ENCODE measurements at places on chromosomes 13 and 19.

DNA sequence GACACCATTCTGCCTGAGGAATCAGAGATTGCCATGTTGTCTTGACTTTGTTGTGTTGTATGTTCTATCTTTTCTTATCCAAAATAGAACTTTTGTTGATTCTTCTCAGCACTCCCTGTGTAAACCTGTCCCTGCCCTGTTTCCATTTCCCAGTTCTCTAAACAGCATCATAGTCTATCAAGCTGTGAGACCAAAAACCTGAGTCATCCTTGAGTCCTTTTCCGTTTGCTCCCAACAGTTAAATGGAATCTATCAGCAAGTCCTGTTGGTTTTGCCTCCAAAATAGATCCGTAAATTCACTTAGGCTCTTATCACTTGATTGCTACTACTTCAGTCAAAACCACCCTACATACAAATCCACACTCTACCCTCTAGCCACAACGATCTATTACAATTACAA, 667.1 kb downstream of the PCDH9 start:
- DNase-seq: no peak

DNA sequence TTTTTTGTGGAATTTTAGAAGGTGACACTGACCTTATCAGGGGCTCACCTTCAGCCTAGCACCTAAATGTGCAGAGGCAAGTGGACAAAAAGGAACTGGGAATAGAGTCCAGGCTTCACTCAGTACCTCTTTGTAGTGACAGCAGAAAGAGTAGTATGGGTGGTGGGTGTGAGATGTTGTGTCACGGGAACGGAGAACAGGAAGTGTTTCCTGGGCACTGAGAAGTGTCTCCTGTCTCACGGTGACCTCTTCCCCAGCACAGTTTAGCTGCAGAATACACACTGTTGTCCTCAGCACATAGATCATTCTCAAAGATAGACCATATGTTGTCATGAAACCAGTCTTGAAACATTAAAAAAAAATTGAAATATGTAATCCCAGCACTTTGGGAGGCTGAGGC, 17.5 kb upstream of the LGALS14 start:
- no peak for DNase-seq

DNA sequence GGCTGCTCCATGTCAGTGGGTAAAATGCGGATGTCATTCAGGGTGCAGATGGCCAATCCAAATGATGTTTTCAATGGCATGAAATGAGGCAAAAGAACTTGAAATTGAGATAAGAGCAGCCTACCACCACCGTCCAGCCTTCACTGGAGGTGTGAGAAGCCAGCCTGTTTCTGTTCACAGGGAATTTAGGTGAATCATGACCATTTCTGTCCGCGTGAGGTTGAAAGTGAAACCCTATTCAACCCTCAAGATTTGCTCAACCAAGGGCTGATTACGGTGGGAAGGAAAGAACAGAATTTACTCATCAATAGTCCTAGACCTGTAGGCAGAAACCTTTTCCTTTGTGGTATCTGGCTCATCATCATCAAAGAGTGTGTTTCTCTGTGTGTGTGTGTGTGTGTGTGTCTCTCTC, 370.7 kb downstream of the COG6 start:
- no peak for DNase-seq

- no peak for DNase-seq
Observed at GRCh38 chr13:76336889-76337844, 549.0 kb downstream of the KCTD12 start.

GRCh38 chr19:19064811-19065745, 1.3 kb downstream of the SLC25A42 start:
- DNase-seq: no peak

DNA sequence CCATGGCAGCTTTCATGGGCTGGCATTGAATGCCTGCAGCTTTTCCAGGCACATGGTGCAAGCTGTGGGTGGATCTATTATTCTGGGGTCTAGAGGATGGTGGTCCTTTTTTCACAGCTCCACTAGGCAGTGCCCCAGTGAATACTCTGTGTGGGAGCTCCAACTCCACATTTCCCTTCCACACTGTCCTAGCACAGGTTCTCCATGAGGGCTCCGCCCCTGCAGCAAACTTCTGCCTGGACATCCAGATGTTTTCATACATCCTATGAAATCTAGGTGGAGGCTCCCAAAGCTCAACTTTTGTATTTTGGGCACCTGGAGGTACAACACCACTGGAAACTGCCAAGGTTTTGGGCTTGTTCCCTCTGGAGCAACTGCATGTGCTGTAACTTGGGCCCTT, 450.6 kb downstream of the LMO7 start:
- no peak for DNase-seq

DNA sequence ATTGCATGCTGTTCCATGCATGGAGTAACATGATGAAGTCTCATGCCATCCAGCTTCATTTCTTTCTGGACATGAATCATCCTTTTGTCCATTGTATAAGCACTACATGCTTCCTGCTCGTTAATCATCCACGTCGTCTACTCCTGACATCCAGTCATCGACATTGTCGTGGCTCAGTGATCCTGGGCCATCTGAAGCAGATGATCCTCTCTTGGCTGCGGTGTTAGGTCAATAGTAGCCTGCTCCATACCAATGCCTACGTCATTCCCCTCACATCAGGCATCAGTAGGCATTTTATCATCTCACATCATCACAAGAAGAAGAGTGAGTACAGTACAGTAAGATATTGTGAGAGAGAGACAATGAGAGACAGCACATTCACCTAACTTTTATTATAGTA, 7.9 kb upstream of the MYO16 start:
- DNase-seq: no peak

DNA sequence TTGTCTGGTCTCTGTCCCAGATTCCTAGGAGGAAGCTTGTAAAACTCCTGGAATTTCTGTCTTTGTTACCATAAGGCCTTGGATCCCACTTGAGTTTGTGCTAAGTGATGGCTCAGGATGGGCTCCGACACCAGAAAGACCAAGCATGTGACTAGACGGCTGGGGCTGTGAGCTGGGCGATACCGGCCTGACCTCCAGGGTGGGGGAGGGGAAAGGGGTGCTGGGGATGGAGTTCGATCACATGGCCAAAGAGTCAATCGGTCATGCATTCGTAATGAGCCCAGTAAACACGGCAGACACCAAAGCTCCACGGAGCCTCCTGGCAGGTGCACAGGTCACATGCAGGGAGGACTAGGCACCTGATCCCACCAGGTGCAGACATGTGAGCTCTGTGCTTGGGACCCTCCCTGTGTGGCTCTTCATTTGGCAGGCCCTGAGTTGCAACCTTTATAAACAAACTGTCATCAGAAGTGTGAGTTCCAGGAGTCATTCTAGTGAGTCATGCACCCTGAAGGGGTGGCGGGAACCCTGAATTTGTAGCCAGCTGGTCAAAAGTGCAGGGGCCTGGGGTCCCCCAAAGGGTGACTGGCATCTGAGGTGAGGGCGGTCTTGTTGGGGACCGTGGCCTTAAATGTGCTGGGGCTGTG, 27.1 kb downstream of the ELAVL1 start:
- DNase-seq: no peak

GRCh38 chr19:14166999-14167575, 30.7 kb upstream of the ASF1B start:
- DNase-seq: no peak

GRCh38 chr19:49951806-49952478, 9.0 kb downstream of the SIGLEC11 start:
- DNase-seq: no peak

DNA sequence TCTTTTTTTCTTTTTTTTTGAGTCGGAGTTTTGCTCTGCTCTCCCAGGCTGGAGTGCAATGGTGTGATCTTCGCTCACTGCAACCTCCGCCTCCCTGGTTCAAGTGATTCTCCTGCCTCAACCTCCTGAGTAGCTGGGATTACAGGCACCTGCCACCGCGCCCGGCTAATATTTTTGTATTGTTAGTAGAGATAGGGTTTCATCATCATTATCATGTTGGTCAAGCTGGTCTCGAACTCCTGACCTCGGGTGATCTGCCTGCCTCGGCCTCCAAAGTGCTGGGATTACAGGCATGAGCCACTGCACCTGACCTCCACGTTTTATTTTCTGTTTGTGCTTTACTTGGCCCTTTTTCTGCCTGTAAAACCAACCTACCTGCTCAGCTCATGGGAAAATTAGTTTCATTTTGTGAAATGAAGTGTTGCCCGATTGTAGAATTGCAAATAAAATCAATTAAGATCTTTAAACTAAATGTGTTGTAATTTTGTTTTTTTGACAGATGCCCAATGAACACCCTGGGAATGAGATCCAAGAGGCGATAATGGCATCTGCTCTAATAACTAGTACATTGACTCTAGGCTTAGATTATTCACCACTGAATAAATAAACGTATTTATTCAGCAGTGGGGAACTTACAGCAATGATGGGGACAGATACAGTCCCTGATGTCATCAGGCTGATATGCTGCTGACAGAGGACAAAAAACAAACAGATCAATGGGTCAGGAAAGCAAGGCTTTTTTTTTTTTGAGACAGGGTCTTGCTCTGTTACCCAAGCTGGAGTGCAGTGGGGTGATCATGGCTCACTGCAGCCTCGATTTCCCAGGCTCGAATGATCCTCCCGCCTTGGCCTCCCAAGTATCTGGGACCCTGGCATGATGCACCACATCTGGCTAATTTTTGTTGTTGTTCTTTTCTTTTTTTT, 2.2 kb upstream of the RAB11B start:
- DNase-seq: no peak

DNA sequence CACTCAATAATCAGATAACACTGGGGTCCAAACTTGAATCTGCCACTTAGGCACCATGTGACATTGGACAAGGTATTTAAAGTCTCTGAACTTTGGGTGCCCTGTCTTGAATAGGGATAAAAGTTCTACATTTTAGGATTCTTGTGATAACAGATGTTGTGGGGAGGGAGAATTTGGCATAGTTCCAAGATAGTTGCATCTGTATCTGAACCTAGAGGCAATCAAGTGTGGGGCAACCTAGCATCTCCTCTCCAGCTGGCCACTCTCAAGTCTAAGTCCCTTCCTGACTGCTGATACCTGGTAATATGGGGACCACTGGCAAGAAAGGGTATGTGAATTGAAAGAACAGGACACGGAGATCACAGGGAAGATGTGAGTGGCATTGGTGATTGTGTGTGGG, 256.1 kb downstream of the FOXO1 start:
- no peak for DNase-seq

DNA sequence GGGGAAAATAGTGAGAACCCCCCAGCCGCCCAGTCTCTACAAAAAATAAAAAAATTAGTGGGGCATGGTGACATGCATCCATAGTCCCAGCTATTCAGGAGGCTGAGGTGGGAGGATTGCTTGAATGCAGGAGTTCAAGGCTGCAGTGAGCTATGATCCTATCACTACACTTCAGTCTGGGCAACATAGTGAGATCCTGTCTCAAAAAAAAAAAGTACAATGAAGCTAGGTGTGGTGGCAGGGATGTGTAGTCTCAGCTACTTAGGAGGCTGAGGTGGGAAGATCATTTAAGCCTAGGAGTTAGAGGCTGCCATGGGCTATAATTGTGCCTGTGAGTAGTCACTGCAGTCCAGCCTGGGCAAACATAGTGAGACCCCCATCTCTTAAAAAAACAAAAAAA, 8.9 kb downstream of the PCCA start:
- DNase-seq: no peak

- DNase-seq: no peak
Observed at GRCh38 chr19:1080360-1081161, 13.6 kb downstream of the ARHGAP45 start.

DNA sequence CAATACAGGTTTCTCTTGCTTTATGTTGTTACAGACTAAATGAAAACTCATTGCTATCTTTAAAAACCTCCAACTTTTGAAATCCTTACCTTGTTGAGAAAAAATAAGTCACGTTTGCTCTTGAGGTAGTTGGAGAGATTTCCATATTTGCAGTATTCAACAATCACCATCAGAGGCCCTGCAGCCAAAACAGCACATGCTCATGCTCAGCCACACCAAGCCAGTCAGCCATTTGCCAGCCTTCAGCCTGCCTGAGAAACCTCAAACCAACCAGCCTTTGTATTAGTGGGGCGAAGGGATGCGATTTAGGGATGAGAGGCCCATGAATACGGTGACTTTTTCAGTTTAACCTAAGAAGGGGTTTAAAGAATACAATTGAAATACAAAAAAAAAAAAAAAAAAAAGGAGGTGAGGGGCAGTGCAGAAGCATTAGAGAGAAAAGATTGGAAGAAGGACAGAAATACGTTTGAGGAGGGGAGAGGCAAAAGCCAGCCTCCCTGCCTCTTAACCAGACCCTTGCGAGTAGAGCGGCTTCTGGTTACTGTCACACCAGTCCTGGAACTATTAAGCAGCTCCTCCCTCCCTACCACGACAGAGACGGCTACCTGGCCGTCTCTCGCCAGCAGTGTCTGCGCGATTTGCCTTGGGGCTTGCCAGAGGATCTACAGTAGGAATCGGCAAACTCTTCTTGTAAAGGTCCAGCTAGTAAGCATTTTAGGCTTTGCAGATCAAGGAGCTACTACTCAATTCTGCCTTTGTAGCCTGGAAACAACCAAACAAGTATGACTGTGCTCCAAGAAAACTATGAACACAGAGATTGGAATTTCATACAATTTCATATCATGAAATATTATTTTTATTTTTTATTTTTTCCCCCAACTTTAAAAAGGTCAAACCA, 167.3 kb downstream of the FLT1 start:
- no peak for DNase-seq

- DNase-seq: no peak
Observed at GRCh38 chr13:98105929-98106336, 37.0 kb upstream of the FARP1 start.

- no peak for DNase-seq
Observed at GRCh38 chr19:4635754-4636116, 3.6 kb upstream of the TNFAIP8L1 start.

GRCh38 chr13:50161052-50161451, 145.8 kb downstream of the KCNRG start:
- no peak for DNase-seq

DNA sequence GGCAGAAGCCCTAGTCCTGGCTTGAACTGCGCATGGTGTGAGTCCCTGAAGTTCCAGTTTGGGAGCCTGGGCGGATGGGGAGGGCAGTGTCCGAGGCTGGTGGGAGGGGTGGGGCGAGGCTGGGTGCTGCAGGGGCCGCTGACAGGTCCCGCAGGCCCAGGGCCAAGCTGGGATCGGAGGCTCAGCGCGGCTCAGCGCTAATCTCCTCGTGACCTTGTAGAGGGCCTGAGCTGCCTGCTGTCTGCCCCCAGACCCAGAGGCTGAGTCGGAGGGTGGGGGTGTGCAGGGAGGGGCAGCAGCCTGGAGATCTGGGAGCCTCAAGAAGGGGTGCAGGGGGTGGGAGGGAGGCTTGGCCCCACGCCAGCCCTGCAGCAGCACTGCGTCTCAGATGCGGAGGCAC, 3.0 kb downstream of the ATP1A3 start:
- DNase-seq: no peak

DNA sequence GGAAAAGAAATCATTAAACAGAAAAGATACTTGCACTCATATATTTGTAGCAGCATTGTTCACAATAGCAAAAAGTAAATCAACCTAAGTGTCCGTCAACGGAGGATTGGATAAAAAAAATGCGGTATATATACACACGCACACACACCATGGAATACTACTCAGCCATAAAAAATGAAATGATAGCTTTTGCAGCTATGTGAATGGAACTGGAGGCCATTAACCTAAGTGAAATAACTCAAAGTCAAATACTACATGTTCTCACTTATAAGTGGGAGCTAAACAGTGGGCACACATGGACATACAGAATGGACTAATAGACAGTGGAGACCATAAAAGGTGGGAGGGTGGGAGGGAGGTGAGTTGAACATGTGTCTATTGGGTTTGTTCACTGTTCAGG, 18.4 kb downstream of the WBP4 start:
- DNase-seq: no peak

GRCh38 chr19:291561-292280, 518 bp upstream of the PLPP2 start:
- no peak for DNase-seq

- DNase-seq: no peak
Observed at GRCh38 chr19:58509731-58510083, 2.1 kb downstream of the SLC27A5 start.
